ENCODE measurements at places on chromosomes 13 and 19.

- DNase-seq, result no peak
These were observed 9.8 kb upstream of the MZF1 start for GRCh38 chr19:58582985-58583384.

GRCh38 chr19:36054733-36055686 lies at the start of gene WDR62:
WDR62 (plus strand) TSS chr19:36054897; CDS start chr19:36054972, 75 bp downstream.
- DNase-seq, result peak; percentile 93

DNA sequence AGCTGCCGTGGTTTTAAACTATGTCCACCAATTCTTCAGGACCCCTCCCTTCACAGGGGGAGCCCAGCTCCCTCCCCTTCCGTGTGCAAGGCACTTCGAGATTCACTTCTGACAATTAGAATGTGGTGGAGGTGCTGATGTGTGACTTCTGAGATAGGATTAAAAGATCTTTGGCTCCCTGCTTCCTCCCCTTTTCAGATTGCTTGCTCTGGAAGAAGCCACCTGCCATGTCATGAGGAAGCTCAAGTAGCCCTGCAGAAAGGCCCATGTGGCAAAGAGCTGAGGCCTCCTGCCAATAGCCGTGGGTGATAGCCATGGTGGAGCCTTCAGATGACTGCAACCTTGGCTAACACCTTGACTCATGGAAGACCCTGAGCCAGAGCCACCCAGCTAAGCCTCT lies 204.9 kb downstream of the COL4A1 start:
- DNase-seq, result no peak

- DNase-seq, result no peak
These were observed 122.6 kb downstream of the TNFRSF19 start for GRCh38 chr13:23692816-23693215.

DNA sequence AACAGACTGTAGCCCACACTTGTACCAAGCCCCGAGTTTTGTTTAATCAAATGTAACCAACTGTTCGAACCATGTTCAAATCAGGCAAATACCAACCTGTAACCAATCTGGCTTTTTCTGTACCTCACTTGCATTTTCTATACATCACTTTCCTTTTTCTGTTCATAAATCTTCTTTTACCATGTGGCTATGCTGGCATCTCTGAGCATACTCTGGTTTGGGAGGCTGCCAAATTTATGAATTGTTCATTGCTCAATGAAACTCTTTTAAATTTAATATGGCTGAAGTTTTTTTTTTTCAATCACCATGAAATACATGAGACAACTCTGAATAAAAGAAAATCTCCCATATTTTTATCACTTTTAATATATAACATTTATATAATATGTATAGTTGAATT lies 256.1 kb downstream of the SLITRK6 start:
- DNase-seq, result no peak

GRCh38 chr19:46692918-46693722 lies 23.8 kb downstream of the PRKD2 start:
- no peak for DNase-seq

GRCh38 chr13:64453831-64454230 lies 2776.3 kb downstream of the PCDH9 start:
- no peak for DNase-seq

DNA sequence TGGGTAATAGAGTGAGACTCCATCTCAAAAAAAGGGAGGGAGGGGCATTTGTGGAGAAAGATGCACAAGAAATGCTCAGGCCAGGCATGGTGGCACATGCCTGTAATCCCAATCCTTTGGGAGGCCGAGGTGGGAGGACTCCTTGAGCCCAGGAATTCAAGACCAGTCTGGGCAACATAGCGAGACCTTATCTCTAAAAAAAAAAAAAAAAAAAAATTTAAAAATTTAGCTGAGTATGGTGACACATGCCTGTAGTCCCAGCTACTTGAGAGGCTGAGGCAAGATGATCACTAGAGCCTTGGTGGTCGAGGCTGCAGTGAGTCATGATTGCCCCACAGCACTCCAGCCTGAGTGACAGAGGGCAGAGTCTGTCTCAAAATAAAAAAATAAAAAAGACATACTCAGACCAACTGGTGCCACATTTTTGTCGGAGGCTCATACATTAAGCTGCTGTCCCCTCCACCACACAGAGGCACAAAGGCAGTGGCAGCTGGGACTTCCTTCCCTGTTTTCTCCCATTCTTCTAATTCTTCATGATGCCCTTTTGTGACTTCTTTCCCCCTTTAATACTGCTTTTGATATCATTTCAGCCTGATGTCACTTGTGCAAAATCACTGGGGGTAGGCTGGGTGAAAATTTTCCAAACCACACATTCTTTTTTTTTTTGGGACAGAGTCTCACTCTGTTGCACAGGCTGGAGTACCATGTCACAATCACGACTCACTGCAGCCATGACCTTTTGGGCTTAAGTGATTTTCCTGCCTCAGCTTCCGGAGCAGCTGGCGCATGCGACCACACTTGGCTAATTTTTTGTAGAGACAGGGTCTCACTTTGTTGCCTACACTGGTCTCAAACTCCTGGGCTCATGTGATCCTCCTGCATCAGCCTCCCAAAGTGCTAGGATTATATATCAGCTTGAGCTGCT lies 26.8 kb upstream of the CXCL17 start:
- no peak for DNase-seq

DNA sequence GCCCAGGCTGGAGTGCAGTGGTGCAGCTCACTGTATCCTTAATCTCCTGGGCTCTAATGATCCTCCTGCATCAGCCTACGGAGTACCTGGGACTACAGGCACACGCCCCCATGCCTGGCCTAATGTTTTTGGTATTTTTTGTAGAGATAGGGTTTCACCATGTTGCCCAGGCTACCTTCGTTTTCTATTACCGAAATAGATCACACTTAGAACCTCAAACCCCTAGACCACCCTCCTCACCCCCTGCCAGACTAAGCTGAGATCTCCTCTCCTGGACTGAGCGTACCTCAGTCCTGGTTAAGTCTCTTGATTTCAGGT lies 391 bp downstream of the KLF1 start:
- no peak for DNase-seq

GRCh38 chr19:35013041-35013819 lies 13.1 kb downstream of the GRAMD1A start:
- DNase-seq, result peak; percentile 77

DNA sequence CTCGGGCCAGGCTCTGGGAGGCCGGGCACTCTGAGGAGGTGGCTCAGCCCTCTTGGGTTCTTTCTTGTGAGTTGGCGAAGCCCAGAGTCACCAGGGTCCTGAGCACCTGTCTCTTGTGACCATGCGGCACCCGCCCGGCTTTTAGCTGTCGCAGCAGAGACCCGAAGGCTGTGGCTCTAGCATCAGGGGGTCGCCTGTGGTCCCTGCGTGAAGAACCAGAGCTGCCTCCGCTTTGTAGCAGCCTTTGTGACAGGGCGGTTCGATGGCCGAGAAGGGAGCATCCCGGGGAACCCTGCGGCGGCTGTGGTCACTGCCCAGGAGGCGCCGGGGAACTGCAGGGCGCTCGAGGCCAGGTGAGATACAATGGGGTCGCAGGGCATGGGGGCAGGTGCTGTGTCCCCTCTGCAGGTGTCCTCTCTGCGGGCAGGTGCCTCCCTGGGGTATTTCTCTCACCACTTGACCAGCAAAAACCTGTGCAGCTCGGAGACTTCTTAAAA lies 10.4 kb downstream of the MCF2L start:
- no peak for DNase-seq

GRCh38 chr19:17323300-17323963 lies 11.2 kb downstream of the ANO8 start:
- no peak for DNase-seq

DNA sequence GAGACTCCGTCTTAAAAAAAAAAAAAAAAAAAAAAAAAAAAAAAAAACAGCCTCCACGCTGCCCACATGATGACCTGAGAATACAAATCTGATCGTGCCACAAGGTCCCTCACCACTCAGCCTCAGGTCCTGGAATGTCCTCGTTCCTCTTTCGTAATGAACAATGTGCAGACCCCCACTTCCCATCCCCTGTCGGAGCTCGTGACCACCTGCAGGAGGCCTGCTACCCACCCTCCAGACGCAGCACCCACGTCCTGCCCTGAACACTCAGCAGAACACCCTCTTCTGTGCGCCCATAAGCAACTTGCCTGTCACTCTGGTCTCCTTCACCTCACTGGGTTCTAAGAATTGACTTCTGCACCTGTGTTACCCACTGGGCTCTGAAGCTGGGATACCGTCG lies 166.4 kb downstream of the KATNAL1 start:
- no peak for DNase-seq

- DNase-seq, result no peak
These were observed 813 bp upstream of the MCOLN1 start for GRCh38 chr19:7521551-7522071.

DNA sequence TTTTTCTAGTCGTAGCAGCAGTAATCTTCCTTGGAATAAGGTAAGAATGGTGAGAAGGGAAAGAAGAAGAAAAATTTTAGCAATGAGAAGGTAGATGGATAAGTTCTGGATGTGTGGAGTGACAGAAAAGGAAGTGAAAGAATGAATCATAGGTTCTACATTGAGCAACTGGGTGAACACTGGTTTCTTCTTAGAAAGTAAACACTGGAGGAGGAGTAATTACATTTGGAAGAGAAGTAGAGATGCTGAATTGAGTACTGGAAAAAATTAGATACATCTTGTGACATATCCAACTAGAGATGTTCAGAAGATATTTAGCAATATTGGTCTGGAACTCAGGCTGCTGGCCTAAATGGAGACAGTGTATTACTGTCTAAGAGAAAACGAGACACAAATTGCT lies 148.5 kb downstream of the GPC5 start:
- no peak for DNase-seq

DNA sequence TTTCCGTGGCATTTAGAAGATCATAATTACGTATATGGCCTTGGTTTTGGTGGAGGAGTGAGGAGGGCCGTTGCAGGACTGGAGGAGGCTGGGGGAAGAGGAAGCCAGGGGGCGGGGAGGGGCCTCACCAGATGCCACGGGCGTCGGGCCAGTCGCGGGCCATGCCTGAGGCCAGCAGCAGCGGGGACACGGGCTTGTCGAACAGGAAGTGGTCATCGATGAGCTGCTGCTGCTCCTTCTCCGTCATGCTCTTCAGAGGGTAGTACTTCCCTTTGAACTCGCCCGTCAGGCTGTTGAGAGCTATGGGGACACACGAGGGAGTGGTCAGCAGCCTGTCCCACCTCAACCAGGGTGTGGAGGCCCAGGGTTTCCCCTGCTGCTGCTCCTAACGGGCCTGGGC lies 11.1 kb downstream of the CKM start:
- no peak for DNase-seq

GRCh38 chr13:108895220-108895704 lies 265.9 kb downstream of the MYO16 start:
- DNase-seq, result no peak

DNA sequence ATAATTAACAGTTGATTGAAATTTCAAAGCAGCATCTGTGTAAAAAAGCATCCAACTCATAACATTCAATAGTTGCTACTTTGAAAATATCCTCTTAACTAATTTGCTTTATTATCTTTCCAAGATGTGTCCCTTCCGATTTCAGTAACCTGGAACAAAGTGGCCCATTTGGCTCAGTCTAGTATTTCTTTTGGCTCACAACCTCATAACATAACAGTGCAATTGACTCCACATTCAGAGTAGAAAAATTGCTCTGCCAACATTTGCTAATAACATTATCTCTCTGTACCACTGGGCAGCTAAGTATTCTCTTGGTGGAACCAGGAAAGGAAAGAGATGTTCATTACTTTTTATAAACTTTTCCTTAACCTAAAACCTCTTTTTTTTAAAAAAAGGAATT lies 571.1 kb upstream of the ARGLU1 start:
- no peak for DNase-seq

DNA sequence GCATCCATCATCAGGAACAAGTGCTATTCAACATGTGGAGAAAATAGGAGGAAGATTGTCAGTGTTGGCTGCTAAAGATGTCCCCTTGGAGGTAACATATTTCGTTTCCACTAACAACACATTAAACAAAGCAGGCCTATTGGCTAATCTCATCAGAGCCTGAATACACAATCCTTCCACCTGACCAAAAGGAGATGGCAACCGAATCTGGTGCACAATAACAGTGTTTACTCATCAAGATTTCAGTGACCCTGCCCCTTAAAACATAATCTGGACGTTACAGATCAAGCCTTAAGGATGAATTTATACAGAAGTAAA lies 582.5 kb downstream of the EFNB2 start:
- no peak for DNase-seq

GRCh38 chr19:31529121-31529520 lies 179.9 kb upstream of the TSHZ3 start:
- DNase-seq, result no peak

- no peak for DNase-seq
These were observed 11.2 kb upstream of the LYPD3 start for GRCh38 chr19:43476606-43477005.

GRCh38 chr13:114077933-114078325 lies 54.5 kb downstream of the RASA3 start:
- no peak for DNase-seq

GRCh38 chr13:32036126-32036695 lies 4.6 kb downstream of the FRY start:
- DNase-seq, result no peak

DNA sequence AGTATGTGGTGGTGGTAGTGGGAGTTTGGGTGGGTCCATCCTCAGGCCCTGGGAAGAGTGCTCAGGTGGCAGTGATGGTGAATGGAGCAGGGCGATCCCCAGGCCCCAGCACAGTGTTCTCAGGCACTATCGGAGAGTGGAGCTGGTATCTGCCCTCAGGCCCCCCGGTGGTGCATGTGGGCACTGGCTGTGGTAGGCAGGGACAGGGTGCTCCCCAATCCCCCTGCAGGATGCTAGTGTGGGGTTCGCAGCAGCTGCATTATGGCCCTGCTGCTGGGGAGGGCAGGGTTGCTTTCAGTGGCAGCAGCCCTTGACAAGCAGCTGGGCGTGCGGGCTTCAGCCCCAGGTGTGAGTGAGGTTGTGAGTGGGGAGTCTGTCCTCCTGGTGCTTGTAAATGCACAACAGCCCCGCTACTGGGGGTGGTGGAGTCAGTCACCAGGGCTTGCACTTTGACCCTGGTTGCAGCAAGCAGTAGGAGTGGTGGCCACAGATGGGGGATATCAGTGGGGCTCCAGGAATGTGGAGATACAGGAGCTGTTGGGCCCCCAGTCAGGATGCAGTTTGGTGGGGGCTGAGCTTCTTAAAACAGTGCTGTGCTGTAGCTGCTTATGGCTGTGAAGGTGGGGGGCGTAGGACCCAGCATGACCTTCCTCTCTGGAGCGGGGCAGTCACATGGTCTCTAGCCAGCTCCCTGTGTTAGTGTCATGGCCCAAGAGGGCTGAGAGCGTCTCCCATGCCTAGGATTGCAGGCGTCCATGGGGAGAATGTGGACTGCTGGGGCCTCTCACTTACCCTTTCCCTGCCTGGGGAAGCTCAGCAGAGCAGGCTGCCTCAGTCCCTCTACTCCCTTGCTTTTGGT lies 38.7 kb upstream of the ARHGEF7 start:
- DNase-seq, result no peak

DNA sequence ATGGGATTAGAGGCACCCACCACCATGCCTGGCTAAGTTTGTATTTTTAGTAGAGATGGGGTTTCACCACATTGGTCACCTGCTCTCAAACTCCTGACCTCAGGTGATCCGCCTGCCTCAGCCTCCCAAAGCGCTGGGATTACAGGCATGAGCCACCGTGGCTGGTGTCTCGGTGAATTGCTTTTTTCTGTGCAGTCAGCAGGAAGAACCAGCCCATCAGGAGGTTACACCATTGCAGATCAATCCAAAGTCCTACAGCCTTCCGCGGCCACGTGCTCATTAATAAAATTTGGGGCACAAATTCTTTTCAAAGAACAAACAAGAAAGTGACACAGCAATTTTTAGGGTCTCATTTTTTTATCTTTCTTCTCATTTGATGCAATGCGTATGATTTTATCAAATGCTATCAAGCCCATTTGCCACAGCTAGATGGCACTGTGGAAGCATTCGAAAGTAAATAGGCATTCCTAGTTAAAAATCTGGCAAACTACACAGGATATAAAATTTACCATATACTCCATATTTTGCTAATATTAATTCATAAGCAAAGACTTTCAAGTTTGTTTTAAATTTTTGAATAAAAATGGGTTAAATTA lies 54.4 kb upstream of the ZNF835 start:
- DNase-seq, result no peak

All from T-cell (primary cell).